Upper lobe of right lung (tissue), 1 donor: ENCODE measurements at places on chromosomes 1 and 21.

DNA sequence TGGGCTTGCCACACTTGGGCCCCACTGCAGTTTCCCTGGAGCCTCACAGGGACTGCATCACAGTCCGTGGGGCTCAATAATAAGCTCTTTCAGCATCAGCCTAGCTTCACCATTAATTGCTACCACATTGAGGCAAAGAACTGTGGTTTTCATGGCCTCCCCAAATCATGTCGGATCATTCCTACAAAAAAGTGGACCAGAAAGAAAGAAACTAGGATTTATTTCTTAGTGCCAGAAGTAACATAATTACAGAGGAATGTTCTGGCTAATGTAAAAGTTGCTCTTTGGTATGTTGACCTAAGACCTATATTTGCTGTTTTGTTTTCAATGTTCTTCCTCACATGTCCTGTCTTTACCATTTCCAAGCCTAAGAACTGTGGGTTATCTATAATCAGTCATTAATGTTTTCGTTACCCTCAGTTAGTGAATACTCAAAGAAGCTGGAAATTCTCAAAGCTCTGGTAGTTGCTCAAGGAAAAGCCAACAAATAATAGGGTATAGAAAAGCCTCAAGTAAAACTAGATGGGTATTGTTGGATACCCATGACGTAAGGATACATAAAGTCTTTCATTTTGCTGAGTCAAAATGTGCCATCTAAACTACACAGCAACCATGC is 173.9 kb downstream of the LTN1 start:
- no peak for DNase-seq

- DNase-seq, result no peak
Observed at GRCh38 chr1:205481218-205481617, 23.3 kb upstream of the CDK18 start.

DNA sequence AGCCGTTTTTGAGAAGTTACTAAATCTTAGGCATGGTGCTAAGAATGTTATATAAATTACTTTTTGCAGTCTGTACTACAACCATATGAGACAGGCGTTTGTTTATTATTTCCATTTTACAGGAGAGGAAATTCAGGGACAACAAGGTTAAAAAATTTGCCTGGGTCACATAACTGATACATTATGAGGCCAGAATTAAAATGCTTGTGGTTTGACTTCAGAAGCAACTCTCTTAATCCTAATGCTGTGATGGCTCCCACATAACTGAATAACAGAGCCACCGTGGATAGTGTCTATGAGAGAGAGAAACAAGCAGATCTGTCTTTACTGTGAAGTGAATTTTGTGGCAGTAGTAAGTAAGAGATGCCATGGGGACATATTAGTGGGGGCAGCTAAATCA is 184.9 kb downstream of the NCAM2 start:
- DNase-seq, result no peak

DNA sequence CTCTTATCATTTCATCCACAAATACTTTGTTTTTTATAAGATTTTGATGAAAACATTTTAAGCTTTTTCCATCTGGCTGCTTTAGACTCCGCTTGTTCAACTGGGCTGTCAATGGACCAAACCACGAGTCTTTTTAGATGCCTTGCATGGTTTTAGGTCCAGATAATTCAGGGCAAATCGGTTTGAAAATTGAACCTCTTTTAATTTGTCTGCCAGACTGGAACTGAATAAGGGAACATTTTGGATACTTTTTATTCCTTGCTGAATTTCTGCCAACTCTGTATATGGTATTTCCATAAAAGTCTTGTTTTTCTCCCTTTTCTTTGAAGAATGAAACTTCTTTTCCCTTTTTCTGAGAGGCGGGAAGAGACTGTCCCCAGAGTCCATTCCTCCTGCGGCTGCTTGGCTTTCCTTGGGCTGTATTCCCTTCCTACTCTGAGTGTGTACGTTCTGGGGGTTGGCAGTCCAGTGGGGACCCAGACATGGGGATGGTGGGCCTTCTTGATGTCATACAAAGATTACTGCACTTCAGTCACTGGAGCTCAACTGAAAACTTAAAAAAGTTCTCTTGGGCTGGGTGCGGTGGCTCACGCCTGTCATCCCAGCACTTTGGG is 46.5 kb upstream of the CNN3 start:
- no peak for DNase-seq

DNA sequence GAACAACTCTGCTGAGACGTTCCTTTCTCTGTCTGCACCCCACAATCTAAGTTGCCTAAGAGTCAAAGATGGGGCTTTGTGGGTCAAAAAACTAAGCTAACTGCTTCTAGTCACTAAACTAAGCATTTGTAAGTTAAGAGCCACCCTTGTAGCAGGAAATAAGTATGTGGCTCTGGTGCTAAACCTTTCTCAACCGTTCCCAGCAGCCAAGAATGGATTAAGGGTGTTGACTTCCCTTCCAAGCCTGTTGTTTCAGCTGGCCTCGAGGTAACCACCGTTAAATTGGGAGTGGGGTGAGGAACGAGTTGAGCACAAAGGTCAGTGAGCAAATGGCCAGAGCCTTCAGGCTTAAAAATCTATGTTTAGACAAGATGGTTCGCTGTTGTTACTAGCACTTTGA is 169.1 kb downstream of the TRIM33 start:
- DNase-seq, result no peak

DNA sequence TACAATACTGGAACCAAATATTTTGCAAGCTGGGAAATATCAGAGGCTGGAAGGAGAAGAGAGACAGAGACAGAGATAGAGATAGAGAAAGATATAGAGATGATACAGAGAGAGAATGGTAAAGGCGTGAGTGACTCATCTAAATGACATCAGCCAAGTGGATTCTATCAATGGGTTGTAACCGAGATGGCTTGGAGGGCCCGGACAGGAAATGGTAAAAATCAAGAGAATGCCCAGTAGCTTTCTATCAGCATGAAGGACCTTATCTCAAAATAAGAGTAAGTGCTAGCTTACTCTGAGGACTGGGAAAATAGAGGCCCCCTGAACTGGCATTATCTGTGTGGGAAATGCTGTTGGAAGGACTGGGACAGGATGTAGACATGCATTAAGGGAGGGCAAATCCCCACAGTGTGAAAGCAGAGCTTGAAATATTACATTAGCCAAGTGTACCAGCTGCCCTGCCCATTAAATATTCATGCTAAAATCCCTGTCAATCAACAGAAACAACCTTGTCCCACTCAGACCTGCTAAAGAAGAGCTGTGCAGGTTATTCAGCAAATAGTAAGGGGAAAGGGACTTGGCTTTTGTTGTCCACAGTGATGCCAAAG is 76.6 kb upstream of the ZNF644 start:
- DNase-seq, result no peak

- no peak for DNase-seq
Observed at GRCh38 chr1:171860696-171861095, 19.4 kb downstream of the DNM3 start.

DNA sequence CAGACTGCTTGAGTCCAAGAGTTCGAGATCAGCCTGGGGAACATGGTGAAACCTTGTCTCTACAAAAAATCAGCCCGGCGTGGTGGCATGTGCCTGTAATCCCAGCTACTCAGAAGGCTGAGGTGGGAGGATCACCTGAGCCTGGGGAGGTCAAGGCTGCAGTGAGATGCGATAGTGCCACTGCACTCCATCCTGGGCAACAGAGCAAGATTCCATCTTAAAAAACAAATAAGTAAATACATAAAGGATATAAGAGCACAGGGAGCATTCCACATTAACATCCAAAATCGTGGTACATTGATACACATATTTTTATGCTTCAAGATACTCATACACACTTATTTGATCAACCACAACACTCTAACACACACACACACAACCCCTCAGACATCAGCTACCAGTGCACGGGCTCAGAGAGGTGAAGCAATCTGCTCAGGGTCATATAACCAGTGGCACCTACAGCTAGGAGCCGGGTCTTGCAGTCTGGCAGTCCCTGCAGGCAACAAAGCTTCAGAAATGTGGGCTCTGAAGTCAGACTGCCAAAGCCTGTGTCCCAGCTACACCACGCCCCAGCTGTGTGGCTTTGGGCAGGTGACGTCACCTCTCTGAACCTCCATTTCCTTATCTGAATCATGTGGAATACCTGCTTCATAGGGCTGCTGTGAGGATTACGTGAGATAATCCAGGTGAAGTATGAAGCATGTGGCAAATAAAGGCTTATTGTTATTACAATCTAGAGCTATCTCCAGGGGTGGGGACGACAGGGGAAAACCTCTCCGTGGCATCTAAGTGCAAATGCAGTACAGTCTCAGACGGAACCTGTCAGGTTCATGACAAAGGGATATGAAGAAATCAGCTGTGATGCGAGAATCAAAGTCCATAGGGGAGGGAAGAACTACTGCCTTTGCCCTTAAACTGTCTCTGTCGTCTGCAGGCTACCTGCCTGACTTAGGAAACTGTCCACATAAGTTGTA is 4.8 kb upstream of the CRYBG2 start:
- no peak for DNase-seq

GRCh38 chr1:204130981-204131892 is 20.6 kb downstream of the ETNK2 start:
- DNase-seq, result no peak

GRCh38 chr1:156765666-156766065 is 1.7 kb upstream of the PRCC start:
- DNase-seq, result no peak

- no peak for DNase-seq
Observed at GRCh38 chr1:59570524-59570923, 244.2 kb upstream of the HOOK1 start.

DNA sequence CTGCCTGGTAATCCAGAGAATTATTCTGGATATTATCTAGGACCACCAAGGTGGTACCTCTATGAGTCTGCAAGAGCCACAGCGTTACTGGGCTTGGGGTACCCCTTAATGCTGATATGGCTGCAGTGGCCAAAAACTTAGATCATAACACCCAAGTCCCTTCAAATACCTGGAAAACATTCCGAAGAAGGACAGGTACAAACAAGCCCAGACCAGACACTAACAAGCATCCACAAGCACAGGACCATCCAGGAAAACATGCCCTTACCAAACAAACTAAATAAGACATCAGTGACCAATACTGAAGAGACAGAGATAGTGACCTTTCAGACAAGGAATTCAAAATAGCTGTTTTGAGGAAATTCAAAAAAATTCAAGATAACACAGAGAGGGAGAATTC is 2.9 kb downstream of the C1orf105 start:
- DNase-seq, result no peak

GRCh38 chr21:36080386-36080785 is 10.6 kb downstream of the CBR1 start:
- no peak for DNase-seq

DNA sequence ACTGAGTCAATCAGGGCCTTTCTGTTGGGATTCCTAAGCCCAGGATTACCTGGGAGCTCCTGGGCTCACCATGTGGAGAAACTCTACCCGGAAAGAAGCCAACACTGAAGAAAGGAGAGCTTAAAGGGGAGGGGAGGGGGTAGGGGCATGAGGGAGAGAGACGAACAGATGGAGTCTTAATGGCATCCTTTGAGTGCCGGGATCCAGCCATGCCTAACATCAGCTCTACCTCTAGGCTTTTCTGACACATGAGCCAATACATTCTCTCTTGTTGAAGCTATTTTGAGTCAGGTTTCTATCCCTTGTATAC is 75.0 kb downstream of the NPHP4 start:
- no peak for DNase-seq

- no peak for DNase-seq
Observed at GRCh38 chr1:190663962-190664361, 186.3 kb upstream of the BRINP3 start.

DNA sequence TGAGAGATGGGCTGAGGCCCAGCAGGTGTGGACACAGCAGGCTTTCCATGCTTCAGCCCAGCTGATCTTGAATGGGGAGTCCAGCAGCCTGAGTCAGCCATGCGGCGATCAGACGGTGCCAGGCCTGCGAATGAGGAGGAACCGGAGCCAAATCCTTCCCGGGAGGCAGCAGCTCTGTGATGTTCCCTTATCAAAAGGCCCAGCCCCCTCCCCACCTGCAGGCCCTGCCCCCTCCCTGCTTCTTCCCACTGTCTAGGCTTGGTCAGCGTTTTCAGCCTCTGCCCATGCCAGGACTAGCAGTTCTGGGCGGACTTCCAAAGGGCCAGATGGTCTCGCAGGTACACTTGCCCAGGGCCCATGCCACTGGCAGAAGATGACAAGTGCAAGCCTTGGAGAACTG is 253.8 kb downstream of the KAZN start:
- no peak for DNase-seq

GRCh38 chr1:19044975-19045831 is 88.7 kb upstream of the IFFO2 start:
- DNase-seq, result peak; percentile 58

GRCh38 chr1:226203240-226203639 is 16.7 kb upstream of the ACBD3 start:
- no peak for DNase-seq

GRCh38 chr1:71156590-71156989 is 75.8 kb upstream of the ZRANB2 start:
- DNase-seq, result no peak

DNA sequence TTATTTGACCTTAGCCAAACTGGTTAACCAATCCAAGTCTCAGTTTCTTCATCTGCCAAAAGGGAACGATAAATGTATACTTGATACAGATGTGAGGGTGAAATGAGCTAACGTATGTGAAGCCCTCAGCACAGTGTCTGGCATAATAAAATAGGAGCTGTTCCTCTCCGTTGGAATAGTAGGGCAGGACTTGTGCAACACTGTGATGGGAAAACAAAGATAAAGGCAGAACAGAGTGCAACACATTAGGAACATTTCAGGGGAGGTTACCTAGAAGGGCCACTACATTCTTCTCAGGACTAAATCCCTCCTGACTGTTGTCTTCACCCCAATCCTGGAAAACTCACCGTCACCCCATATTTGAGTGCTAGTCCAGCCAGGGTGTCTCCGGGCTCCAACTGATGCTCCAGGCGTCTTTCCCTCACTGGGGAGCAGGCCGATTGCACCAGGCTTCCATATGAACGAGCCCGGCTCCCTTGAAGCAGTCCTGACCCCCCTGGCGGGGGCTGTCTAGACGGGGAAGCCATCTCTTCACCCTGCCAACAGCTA is 896 bp downstream of the LYSMD1 start:
- no peak for DNase-seq

DNA sequence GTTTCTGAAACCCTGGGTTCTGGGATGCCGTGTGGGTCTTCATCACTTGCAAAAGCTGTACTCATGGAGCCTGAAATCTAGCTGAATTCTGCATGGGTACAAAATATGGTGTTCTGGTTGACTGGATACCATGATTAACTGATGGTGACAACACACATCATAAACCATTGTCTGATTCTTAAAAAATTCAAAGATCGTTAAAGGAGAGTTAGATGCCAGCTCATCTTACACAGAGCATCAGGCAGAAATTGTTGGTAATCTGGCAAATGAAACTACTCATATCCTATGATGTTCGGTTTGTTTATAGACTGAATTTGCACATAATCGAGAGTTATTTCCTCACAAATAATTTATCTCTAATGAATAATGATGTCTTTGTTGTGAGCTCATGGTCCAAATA is 218.1 kb upstream of the PKN2 start:
- no peak for DNase-seq

DNA sequence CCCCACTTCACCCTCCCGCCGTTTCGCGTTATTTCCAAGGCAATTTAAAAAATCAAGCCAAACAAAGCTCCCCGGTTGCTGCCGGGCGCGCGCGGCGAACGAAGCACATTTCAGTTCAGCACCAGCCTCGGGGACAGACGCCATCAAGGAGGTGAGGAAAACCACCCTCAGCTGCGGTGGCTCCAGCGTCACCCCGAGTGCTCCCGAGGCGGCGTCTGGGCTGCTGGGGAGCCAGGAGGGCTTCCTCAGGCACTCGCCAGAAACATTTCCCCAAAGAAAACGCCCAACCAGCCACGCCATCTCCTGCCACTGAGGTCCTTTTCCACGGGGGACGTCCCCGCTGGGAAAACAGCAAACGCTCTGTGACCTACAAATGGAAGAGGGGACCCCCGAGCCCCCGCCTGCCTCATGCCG is 623 bp downstream of the GNG4 start:
- DNase-seq, result peak; percentile 82
